SK-N-SH (cell line): ENCODE measurements at places on chromosomes 2 and 18. TPM values are rescaled to one million over a fixed set of nuclear protein-coding genes. Genes with fewer than 3 reads are reported as not detected.

The ACKR3 gene
- polyA plus RNA-seq: not detected in 2 replicates

The LYG1 gene
- polyA plus RNA-seq: 1.2 and 1.4 TPM in 2 replicates

DNA sequence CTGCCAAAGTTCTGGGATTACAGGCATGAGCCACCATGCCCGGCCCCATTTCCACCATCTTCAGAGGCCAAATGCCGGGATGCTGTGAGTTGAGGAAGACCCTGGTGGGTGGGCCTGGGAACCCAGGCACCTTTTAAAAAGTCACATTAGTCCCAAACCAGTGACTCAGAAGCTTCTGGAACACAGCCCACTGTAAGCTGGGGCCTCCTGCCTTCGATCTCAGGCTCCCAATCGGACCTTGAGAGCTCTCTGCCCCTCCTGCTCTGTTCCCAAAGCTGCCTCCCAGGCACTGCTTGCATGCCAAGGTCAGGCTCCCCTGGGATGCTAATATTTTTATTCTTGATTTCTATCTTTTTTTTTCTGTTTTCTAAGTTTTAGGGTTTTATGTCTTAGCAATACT lies 4.2 kb downstream of the ADCY3 start:
- DNase-seq: no peak

DNA sequence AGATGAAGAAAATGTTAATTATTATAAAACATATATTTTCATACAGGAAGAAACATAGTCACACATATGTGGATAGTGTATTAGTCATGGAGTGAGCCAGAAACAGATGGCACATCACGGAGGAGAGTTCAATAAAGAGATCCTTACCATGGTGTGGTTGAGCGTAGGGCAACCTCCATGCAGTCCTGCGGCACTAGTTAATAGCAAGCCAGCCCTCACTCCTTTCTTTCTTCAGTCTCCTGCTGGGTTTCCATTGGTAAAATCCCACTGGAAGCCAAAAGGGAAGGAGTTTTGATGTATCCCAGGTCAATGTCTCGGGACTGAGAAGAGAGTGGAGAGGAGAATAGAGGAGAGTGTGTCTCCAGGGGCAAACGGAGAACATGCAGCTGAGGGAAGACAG lies 328.1 kb downstream of the NR4A2 start:
- no peak for DNase-seq

GRCh38 chr18:44837482-44838180 lies 156.9 kb downstream of the SETBP1 start:
- no peak for DNase-seq
